ENCODE measurements at places on chromosomes 6 and 20.

GRCh38 chr20:40335437-40335836 is 353.6 kb downstream of the MAFB start:
- no peak for DNase-seq

DNA sequence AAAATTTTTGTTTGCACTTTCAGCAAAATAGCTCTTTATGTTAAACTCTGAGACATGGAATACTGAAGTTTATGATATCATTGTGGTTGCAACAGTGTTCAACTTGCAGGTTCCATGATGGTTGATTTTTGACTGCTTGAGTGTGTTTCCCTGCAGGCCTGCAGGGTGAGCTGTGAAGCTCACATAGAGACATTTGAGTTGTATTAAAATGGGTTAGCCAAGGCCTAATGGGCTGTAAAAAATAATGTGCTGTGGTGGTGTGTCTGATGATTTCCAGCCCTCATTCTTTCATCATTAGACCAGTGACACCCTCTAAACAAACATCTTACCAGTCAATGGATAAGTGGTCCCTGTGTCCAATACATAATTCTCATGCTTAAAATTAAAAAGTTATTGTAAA is 321.4 kb downstream of the FARS2 start:
- DNase-seq: no peak

DNA sequence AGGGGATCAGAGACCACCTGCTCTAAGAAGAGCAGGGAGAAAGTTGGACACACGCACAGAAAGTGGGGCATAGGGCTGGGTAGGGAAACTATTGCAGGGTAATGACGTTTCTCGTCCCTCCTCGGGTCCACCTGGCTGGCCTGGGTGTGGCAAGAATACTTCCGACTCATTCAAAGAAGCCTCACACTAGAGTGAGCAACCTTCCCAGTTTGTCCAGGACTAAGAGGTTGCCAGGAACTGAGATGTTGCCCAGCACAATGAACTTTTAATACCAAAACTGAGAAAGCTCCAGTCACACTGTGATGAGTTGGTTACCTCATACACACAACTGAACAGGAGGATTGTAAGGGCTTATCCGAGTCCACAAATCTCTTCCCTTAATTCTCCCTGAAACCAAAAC is 74.5 kb upstream of the ADGRF1 start:
- DNase-seq: no peak

DNA sequence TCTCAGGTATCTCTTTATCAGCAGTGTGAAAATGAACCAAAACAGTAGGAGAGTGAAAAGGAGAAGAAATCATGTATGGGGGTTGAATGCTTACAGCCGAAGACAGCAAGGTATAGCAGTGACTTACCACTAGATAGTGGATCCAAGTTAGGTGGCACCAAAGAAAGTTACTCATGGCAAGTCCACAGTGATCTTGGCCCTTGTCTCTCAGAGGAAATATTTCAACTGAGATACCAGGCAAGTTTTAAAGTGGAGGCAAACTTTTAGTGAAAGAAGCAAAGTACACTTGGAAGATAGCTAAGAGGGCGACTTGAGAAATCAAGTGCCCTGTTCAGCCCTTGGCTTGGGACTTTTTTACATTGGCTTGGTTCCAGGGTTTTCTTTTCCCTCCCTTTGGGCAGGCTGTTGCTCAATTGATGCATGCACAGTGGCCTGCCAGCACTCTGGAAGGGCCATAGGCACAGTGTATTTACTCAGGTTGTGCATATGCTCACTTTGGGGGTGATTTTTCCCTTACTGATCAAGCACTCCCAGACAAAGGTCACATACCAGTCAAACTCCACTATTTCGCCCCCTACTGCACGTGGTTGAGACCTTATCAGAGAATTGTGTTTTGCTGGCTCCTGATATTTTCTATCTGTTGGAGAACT is 329.5 kb upstream of the KHDRBS2 start:
- DNase-seq: no peak

DNA sequence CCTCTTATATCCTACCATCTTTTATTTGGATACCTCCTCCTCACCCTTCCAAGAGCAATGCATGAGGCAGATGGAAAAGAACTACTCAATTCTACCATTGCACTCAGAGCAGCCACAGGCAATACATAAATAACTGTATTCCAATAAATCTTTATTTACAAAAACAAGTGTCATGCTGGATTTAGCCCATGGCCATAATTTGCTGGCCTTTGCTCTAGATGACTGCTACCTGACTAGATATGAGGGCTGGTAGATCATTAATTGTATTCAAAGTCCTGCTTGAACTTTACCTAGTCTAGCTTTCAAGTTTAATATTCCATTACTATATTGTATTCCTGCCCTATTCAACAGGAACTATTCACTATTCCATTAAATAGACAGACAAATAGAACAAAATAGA is 37.1 kb downstream of the AFG1L start:
- no peak for DNase-seq

DNA sequence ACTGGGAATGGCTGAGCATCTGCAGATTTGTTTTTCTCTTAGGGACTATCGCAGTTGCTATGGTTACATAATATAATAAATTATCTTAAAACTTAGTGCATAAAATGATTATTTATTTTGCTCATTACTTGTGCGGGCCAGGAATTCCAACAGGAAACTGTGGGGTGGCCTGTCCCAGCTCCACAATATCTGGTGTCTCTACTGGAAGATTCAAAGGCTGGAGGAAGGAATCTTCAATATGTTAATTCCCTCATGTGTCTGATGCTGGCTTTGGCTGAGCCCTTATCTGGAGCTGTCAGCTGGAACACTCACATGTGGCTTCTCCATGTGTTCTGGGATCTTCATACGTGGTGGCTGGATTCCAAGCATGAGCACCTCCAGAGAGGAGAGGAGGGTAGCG is 23.9 kb upstream of the B3GAT2 start:
- no peak for DNase-seq

- DNase-seq: no peak
Measured at GRCh38 chr6:102853249-102853955, 1459.9 kb downstream of the GRIK2 start.

GRCh38 chr6:52498538-52499017 is 78.3 kb downstream of the TRAM2 start:
- DNase-seq: no peak

DNA sequence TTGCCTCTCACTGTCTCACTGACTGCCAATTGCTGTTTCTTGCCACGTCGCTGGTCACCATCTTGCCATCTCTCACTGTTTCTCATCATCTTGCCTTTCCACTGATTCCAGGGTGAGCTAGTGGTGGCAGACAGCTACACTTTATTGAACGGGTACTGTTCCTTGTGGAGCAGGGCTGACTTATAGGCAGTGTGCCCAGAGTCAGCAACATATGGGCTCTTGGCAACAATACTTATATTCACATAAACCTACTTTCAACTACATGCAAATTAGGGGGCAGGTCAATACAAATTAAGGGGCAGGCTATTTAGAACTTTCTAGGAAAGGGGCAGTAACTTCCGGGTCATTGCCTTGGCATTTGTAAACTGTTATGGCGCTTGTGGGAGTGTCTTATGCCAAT is 186.2 kb upstream of the SYNDIG1 start:
- no peak for DNase-seq

- DNase-seq: no peak
Measured at GRCh38 chr6:6645261-6645917, 56.9 kb downstream of the LY86 start.

DNA sequence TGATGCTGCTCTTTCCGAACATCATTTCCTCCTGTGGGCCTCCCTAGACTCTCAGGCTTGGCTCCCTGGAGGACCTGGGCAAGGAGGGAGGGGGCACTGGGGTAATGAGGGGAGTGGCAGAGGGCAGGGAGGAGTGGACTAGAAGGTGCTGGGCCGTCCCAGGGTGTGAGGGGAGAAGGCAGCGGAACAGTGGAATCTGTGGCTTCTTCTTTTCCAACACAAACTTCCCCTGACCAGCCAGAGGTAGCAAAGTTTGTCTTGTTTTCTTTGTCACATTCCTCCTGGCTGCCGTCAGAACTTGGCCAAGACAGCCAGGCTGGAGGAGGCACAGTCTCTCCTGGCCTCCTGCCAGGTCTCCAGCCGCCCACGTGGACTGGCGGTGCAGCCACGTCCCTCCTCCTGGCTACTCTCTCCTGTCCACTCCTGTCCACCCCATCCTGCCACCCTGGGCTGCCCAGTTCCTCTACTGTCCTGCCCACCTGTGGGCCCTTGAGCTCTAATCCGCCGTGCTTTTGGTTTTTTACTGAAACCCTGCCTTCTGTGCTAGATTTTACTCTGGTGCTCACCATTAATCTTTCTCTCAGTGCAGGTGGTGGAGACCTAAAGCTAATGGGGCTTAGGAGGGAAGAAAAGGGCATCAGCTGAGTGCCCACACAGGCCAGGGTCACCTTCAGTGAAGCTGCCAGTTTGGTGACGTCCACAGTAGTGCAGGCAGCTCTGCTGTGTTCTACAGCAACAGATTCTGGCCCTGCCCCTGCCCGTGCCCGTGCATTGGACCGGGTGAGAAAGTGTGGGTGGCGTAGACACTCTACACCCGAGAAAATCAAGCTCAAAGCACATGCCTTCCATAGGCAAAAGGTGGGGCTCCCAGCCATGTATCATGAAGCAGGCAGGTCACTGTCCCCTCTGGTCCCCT is 2.8 kb upstream of the CDSN start:
- DNase-seq: no peak

GRCh38 chr6:140040396-140040795 is 665.9 kb upstream of the CITED2 start:
- DNase-seq: no peak

DNA sequence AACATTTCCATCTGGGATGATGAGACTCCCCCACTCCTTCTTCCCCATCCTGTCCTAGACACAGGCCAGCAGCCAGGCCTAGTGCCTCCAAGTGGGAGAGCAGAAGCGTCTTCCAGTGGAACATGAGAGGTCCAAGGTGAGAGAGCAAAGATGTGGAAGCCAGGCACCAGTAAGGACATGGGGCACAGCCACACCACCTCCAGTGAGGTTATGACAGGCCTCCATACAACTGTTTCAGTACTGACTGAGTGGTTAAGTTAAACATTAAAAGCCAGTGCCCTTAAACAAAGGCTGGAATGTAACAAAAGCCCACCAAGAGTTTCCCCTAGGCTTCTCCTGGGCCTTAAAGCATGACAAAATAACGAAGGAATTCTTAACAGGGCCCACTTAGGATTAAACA is 5.3 kb downstream of the ZBTB24 start:
- no peak for DNase-seq
